Breast epithelium (tissue), 4 donors: ENCODE measurements at places on chromosomes 2 and 18. TPM values are rescaled to one million over a fixed set of nuclear protein-coding genes. Genes with fewer than 3 reads are reported as not detected.

The DUSP2 gene
- 57.5 TPM for total RNA-seq

GRCh38 chr2:28202719-28203118 is 189.9 kb upstream of the FOSL2 start:
- no peaks in the 10 kb centered on the region for H3K27me3 ChIP-seq
- no peak for DNase-seq
- no peak overlapping the region for H3K4me3 ChIP-seq
- H3K4me1 ChIP-seq, result no peaks in the 10 kb centered on the region
- H3K36me3 ChIP-seq, result no peaks in the 10 kb centered on the region

- no peaks in the 10 kb centered on the region for H3K27me3 ChIP-seq
- no peak overlapping the region for H3K27ac ChIP-seq
- H3K4me1 ChIP-seq, result no peaks in the 10 kb centered on the region
These were observed 98.4 kb downstream of the CDK15 start for GRCh38 chr2:201904538-201905420.

The FHOD3 gene
- 13.1 TPM for total RNA-seq

- no peaks in the 10 kb centered on the region for H3K36me3 ChIP-seq
- peak overlapping the region; percentile 82 for H3K27ac ChIP-seq
- H3K4me1 ChIP-seq, result peaks cover 6% of the 10 kb centered on the region
- no peak for DNase-seq
These were observed 34.6 kb downstream of the ZBTB7C start for GRCh38 chr18:48374423-48375149.
